ENCODE measurements at places on chromosomes 13 and 19. TPM values are rescaled to one million over a fixed set of nuclear protein-coding genes. Genes with fewer than 3 reads are reported as not detected.

C1QTNF9B gene
- not detected for total RNA-seq

ZNF317 gene
- 24.6 TPM for total RNA-seq

PDE4C gene
- 1.7 TPM for total RNA-seq

ZNF471 gene
- 12.1 TPM for total RNA-seq

REX1BD gene
- 67.1 TPM for total RNA-seq

CACNG8 gene
- 0.23 TPM for total RNA-seq

PODNL1 gene
- total RNA-seq = 4.3 TPM

WDR88 gene
- not detected for total RNA-seq

ZNF628 gene
- 7.0 TPM for total RNA-seq

ZNF556 gene
- not detected for total RNA-seq

PLIN5 gene
- total RNA-seq = 2.0 TPM

PEX11G gene
- 1.9 TPM for total RNA-seq

ZNF653 gene
- 11.6 TPM for total RNA-seq

C19orf85 gene
- total RNA-seq = not detected

ERICH6B gene
- not detected for total RNA-seq

CDX2 gene
- total RNA-seq = not detected

MAB21L1 gene
- total RNA-seq = 0.32 TPM

B3GNT8 gene
- 3.9 TPM for total RNA-seq

Data from aorta (tissue), 5 donors.